ENCODE measurements at places on chromosomes 7 and 10. TPM values are rescaled to one million over a fixed set of nuclear protein-coding genes. Genes with fewer than 3 reads are reported as not detected.

FOXI2 gene
- total RNA-seq = 0.06 TPM

NKX2-3 gene
- total RNA-seq = 0.28 TPM

OR2A1 gene
- total RNA-seq = not detected

CREB5 gene
- total RNA-seq = 11.5 TPM

HOXA2 gene
- 0.28 TPM for total RNA-seq

SPOCK2 gene
- 2.1 TPM for total RNA-seq

C10orf67 gene
- 0.08 TPM for total RNA-seq

CYP2C18 gene
- 0.18 TPM for total RNA-seq

NUP42 gene
- total RNA-seq = 11.9 TPM

C10orf62 gene
- total RNA-seq = 0.59 TPM

LANCL2 gene
- 7.4 TPM for total RNA-seq

TEX47 gene
- not detected for total RNA-seq

GRCh38 chr7:76371396-76371795 lies 12.6 kb upstream of the YWHAG start:
- DNase-seq = no peak

- DNase-seq = no peak
Observed at GRCh38 chr7:11232462-11232861, 258.8 kb downstream of the PHF14 start.

GRCh38 chr10:86248062-86248461 lies 118.5 kb downstream of the GRID1 start:
- DNase-seq = no peak

DNA sequence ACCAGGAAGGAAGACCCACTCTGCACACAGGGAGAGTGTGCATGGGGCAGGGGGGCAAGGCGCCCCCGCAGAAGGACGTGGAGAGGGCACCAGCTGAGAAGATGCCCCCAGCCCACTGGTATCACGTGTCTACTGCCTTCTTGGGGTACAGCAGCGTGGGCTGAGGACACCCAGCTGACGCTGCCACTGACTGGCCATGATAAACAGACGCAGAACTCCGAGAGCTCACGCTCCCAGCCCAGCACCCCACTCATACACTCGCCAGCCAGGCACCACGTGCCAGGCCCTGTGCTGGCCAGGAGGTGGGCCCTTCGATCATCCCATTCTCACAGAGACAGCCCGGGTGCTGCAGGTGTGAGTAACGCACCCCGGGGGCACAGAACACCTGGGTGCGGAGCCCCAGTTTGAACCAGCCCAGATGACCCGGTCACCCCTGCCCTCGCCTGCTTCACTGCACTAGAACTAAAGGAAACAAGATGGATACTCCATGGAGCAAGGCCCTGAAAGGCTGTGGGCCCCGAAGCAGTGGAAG lies 199.8 kb downstream of the MAD1L1 start:
- DNase-seq = no peak

DNA sequence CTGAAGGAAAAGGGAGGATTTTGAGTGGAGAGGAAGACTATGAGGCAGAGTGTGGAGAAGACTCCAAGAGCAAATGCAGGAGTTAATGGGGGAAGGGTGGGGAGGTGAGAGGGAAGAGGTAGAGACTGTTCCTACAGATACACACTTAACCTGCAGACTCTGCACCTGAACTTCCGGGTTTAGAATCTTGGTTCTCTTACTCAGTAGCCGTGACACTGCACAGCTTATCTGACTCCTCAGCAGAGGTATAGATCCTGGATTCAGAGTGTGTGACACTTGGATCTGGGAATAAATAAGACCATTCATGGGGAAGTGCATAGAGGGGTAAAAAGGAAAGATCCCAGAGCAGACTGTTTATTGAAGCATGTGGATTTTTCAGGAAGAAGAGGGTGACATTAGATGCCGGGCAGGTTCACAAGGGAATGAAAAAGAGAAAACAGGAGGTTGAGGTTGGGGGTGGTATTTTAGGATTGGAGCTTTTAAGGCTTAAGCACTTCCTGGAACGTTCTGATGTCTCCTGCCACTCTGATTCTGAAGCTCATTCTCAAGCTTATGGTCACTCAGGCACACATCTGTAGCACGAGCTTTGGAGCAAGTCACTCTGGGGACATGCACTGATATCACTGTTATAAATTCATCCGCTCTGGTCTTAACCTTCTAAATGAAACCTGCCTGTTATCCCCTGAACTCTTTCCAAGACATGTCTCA lies 5.7 kb upstream of the ZC3HAV1L start:
- no peak for DNase-seq

DNA sequence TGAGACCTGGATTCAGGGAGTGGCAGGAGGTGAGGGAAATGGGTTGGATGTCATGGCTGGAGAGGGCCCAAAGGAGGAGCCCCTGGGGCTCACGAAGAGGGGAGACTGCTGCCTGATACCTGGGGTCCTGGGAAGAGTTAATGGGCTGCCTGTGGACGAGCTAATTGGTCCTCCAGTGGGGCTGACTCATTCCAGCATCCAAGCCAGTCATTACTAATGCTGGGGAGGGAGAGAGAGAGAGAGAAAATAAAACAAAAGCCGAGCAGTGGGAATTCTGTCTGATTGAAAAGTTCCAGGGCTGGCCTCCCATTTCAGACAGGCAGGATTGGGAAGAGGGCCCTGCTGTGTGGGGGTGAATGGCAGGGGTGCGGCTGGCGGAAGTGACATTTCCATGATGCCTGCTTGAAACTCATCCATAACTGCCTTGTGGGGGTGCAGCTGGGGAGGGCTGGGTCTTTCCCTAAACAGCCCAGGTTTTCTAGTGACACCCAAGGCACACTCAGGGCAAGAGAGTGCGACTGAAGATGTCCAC lies 297.8 kb downstream of the RPS24 start:
- DNase-seq = no peak

GRCh38 chr7:45150199-45150598 lies 7.4 kb upstream of the RAMP3 start:
- DNase-seq = no peak

DNA sequence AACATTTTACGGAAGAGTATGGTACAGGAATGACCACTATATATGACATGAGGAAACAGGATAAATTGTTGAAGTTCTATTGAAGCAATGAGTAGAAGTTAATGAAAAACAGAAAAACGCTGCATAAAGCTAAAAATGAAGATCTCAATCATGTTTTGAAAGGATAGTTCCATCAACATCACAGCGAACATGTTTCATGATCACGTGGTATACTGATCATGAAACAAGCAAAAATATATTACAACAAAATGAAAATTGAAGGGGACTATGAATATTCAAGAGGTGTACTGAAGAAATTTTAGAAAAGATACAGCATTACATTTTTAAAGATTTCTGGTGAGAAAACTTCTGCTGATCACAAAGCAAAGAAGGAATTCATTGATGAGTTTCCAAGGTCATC lies 45.9 kb upstream of the TAC1 start:
- no peak for DNase-seq

DNA sequence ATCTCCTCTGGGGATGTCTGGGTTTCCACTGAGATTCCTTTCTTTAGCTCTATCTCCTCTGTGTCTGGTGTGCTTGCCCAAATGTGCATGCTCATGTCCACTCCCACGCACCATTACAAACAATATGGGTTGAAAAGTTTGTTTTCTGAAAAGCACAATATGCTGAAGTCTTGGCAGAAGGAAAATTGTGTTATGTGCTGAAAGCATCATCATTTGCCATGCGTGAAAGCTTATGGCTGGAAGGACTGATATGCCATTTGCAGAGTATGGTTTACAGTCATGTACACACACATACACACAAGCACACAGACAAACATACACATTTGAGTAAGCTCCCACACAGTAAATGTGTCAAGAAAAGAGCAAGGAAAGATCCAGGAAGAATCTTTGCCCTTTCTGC lies 231.6 kb downstream of the SORCS3 start:
- no peak for DNase-seq

- DNase-seq = no peak
Observed at GRCh38 chr7:13055732-13056368, 368.4 kb downstream of the ARL4A start.

DNA sequence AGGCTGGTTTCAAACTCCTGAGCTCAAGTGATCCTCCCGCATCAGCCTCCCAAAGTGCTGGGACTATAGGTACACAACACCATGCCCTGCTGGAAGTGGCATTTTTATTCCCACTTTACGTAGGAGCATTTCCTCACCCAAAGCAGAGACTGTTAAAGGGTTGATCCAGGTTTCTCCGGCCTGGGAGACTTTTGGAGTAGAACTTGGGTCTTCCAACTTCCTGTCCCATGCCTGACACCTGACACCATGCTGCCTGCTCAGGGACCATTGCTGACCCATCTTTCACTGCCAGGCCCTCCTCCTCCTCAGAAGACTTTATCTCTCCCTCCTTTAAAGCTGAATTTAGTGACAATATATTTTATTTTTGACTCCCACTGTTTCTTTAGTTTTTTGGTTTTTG lies 302.0 kb upstream of the LYZL1 start:
- no peak for DNase-seq

DNA sequence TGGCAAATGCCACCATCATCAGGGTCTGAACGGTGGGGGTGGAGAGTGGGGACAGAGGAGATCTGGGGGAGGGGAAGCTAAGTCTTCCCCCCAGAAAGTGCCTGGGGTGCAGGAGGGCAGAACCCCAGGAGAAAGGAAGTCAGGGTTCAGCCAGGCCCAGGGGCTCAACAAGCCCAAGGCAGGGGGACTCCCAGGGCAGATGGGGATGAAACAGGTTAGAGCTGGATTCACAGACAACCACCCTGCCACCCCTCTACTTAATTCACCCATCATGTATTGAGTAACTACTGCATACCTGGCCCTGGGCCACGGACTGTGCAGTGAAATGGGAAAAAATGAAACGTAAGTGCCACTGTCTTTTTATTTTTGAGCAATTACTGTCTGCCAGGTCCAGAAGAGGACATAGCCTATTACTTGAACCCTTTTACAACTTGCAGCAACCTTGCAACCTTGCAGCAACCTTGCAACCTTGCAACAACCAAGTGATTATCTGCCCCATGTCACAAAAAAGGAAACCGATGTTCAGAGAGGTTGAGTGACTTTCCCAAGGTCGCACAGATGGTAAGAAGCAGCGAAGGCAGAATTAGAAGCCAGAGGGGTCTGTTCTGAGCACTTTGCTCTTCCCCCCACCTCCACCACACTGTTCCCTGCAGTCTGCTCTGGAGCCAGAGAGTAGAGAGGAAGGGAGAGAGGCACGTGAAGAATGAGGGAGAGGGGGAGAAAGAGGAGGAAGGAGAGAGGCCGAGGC lies 4.8 kb downstream of the ELN start:
- DNase-seq = no peak

- DNase-seq = no peak
Observed at GRCh38 chr10:119209736-119210355, 2.5 kb downstream of the GRK5 start.

- peak; percentile 100 for DNase-seq
Observed at GRCh38 chr7:1459512-1459892, 232 bp upstream of the MICALL2 start.

DNA sequence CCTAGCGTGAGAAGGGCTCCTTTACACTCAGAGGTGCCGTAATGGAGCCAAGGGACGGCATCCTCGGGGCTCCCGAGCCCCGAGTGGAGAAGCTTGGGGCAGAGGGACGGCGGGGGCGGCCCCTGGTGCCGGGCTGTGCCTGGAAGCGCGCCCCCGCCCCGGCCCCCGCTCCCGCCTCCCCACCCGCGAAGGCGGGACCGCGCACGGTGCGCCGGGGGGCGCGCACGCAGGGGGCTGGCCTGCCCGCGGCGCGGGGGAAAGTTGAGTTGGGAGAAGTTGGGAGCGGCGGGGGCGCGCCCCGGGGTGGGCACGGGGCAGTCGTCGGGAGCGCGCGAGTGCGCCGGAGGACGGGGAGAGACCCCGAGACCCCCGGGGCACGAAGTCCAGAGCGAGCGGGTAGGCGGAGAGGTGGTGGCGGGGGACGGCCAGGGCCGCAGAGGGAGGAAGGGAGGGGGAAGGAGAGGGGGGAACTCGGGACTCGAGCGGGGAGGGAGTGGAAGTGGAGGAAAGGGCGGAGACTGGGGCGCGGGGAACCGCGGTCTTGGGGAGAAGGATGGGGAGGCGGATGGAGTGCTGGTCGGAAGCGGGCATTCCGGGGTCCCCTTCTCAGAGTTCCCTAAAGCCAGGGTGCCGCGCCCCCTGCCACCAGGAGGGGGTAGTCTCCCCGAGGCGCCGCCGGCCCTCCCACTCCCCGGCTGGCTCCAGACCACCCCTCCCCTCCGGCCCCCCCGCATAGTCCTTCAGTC lies at the start of gene SLC4A2:
Gene SLC4A2 (plus strand): TSS at position 223 of the 746 bp plus-strand sequence. CDS start 2,399 bp downstream, outside the sequence.
- DNase-seq = peak; percentile 78

DNA sequence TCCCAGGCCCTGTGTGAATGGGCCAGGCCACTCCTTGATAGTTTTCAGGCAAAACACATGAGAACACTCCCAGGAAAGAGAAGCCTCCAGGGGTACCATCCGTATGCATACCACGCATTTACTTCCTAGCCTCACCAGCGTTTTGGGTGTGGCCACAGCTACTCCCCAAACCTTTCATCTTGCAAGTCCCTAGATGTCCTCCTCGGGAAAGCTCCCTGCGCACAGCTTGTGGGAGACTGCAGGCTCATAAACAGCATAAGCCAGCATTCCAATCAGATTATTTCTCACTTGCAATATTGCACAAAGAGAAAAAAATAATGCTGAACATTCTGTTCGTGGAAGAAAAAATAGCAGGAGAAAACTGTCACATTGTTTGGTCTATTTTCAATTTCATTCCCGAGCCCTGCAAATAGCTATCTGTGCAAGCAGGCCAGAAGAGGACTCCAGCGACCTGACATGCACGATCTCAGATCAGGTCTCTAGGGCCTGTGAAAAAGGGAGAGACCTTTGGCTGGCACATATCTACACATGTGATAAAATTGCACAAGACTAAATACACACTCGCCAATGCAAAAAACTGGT lies 175.6 kb downstream of the PLXNA4 start:
- DNase-seq = no peak

DNA sequence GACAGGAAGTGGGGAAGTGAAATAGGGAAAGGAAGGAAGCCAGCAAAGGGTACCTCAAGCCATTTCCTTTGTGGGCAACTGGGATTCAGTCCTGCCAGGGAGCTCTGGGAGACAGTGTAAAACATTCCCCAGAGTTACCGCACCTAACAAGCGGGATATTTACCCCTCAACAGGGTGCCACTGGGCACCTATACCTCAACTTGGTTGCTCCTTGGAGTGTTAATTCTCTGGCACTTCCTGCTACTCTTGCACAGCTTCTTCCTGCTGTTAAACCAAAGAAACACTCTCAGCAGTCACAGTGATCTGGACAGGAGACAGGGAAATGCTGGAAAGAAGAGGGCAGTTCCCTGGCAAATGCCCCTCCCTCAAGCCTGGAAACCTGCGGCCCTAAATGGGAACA lies 151.3 kb downstream of the REEP3 start:
- DNase-seq = no peak

All from pancreas (tissue), 10 donors.